ENCODE measurements at places on chromosomes 6 and 20.

GRCh38 chr6:33216117-33216649 lies 7.9 kb downstream of the RING1 start:
- no peaks in the 10 kb centered on the region for H3K36me3 ChIP-seq
- peaks cover 15% of the 10 kb centered on the region for H3K4me1 ChIP-seq
- no peak overlapping the region for H3K4me3 ChIP-seq
- H3K27me3 ChIP-seq: peaks cover 16% of the 10 kb centered on the region
- no peak for DNase-seq

GRCh38 chr20:7383216-7383615 lies 557.0 kb downstream of the HAO1 start:
- H3K27me3 ChIP-seq: no peaks in the 10 kb centered on the region
- no peak for DNase-seq
- H3K4me1 ChIP-seq: no peaks in the 10 kb centered on the region
- no peak overlapping the region for H3K27ac ChIP-seq
- H3K4me3 ChIP-seq: no peak overlapping the region

- DNase-seq: no peak
- H3K4me1 ChIP-seq: peaks cover 12% of the 10 kb centered on the region
- H3K36me3 ChIP-seq: no peaks in the 10 kb centered on the region
- no peak overlapping the region for H3K4me3 ChIP-seq
- no peak overlapping the region for H3K27ac ChIP-seq
Observed at GRCh38 chr6:158516098-158516497, 43.8 kb upstream of the TMEM181 start.

GRCh38 chr20:31747640-31748039 lies 8.6 kb downstream of the TPX2 start:
- H3K4me3 ChIP-seq: no peak overlapping the region
- H3K27ac ChIP-seq: no peak overlapping the region
- no peaks in the 10 kb centered on the region for H3K27me3 ChIP-seq
- H3K36me3 ChIP-seq: no peaks in the 10 kb centered on the region

GRCh38 chr20:16311756-16312155 lies 261.5 kb downstream of the KIF16B start:
- H3K27me3 ChIP-seq: no peaks in the 10 kb centered on the region
- no peaks in the 10 kb centered on the region for H3K4me1 ChIP-seq
- no peak overlapping the region for H3K4me3 ChIP-seq
- no peak for DNase-seq
- no peaks in the 10 kb centered on the region for H3K36me3 ChIP-seq

DNA sequence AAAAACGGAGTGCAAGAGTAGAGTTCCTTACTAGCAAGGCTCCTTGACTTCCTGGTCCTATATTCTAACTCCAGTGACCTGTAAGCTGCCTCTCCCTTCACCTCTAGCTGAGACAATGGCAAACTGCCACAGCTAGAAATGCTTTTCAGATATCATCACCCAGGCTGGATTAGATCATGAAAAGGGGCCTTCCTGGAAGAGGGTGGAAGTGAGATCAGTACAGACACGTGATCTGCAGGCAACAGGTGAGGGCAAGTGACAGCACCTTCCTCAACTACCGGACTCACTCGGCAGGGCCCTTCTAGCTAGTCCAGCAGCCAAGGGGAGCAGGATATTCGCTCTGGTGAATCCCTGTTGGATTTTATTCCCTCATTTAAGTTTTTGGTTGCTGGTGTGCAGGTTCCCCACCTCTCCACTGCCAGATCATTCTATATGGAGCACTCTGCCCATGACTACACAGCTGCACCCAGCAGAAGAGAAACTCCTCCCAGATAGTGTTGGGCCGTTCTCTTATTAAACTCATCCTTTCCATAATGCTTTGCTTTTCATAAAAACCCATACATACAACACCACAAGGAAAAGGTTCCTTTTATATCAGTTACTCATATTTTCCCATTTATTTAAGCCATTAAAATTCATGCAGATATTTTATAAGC lies 26.4 kb upstream of the FAM83C start:
- no peaks in the 10 kb centered on the region for H3K27me3 ChIP-seq
- no peak overlapping the region for H3K4me3 ChIP-seq
- no peaks in the 10 kb centered on the region for H3K36me3 ChIP-seq
- no peaks in the 10 kb centered on the region for H3K4me1 ChIP-seq
- no peak overlapping the region for H3K27ac ChIP-seq
- DNase-seq: no peak

DNA sequence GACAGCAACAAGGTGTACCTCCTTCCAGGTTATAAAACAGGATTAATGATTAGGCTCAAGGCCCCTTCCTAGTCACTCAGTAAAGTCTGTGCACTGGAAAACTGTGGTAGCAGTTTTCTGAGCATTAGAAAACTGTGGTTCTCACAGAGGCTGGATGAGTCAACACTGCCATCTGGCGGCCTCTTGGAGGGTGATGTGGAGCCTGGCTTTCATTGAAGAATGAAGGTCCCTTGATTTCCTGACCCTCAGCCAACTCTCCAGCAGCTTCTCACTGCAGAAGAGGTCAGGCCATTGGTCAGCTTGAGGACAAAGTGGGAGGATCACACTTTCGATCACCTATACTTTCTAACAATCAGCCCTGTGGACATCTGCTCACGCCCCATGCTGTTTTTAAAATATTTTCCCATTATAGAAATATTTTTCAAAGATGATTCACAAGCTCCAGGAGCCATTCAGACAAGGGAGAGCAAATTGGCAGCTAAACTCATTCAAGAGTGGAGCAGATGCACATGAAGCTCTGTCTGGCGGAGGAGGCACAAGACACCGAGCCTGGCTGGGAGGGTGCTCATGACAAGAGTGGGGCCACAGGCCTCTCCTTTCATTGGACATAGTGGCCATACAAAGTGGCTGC lies 23.2 kb downstream of the PSMB1 start:
- H3K4me3 ChIP-seq: no peak overlapping the region
- no peaks in the 10 kb centered on the region for H3K4me1 ChIP-seq
- H3K27me3 ChIP-seq: no peaks in the 10 kb centered on the region
- peaks cover 16% of the 10 kb centered on the region for H3K36me3 ChIP-seq
- peak; percentile 67 for DNase-seq

DNA sequence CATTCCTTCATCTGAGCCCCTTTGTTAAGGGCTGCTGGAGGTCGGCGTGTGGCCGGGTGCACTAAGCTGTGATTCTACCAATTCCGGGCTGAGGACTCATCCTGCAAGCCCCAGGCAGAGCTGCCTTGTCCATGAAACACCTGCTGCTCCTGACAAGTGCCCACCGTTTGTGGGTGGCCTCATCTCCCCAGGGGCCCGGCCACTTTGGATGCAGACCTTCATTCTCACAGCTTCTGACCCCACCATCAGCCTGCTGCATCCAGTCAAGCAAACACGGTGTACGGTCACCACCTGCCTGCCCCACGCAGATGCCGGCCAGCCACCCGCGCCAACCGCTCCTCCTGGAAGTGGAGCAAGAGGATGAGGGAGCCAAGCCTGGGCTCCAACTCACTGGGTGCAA lies 382.7 kb downstream of the THBS2 start:
- H3K4me3 ChIP-seq: no peak overlapping the region
- no peaks in the 10 kb centered on the region for H3K4me1 ChIP-seq
- no peaks in the 10 kb centered on the region for H3K36me3 ChIP-seq
- H3K27ac ChIP-seq: no peak overlapping the region
- H3K27me3 ChIP-seq: no peaks in the 10 kb centered on the region

GRCh38 chr20:18754030-18754652 lies 59.4 kb upstream of the SCP2D1 start:
- no peaks in the 10 kb centered on the region for H3K36me3 ChIP-seq
- H3K4me3 ChIP-seq: no peak overlapping the region

- H3K27ac ChIP-seq: no peak overlapping the region
- no peaks in the 10 kb centered on the region for H3K4me1 ChIP-seq
- no peaks in the 10 kb centered on the region for H3K27me3 ChIP-seq
- no peak overlapping the region for H3K4me3 ChIP-seq
Observed at GRCh38 chr20:51938559-51939258, 136.4 kb upstream of the SALL4 start.

GRCh38 chr6:44415873-44416502 lies 28.5 kb downstream of the CDC5L start:
- H3K4me3 ChIP-seq: no peak overlapping the region
- H3K27me3 ChIP-seq: no peaks in the 10 kb centered on the region

GRCh38 chr6:96649926-96650325 lies 87.0 kb downstream of the FHL5 start:
- H3K27ac ChIP-seq: no peak overlapping the region
- DNase-seq: no peak
- peaks cover 4% of the 10 kb centered on the region for H3K4me1 ChIP-seq
- no peaks in the 10 kb centered on the region for H3K27me3 ChIP-seq

GRCh38 chr6:166957805-166958076 lies 1.4 kb upstream of the RNASET2 start:
- peak overlapping the region; percentile 98 for H3K27ac ChIP-seq
- no peak for DNase-seq
- H3K4me3 ChIP-seq: peak overlapping the region; percentile 79
- H3K4me1 ChIP-seq: peaks cover 53% of the 10 kb centered on the region
- H3K36me3 ChIP-seq: no peaks in the 10 kb centered on the region

DNA sequence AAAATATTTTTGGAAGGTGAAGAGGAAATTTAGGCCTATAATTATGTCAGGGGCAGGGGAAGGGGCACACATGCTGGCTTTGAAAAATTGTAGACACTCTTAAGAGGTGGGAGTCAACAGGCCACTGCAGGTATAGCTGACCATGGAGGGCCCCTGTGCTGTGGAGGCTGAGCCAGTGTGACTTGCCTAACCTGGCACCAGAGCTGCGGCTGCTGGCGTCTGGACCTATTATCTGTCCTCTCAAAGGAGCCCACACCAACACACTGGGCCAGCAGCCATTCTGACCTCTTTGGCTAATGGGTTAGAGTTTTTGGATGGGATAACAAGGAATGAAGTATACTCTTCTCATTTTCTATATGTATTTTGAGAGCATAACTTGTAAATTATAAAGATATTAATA lies 4.5 kb downstream of the GID8 start:
- DNase-seq: no peak
- H3K36me3 ChIP-seq: peaks cover 3% of the 10 kb centered on the region
- no peaks in the 10 kb centered on the region for H3K27me3 ChIP-seq
- H3K4me3 ChIP-seq: no peak overlapping the region
- H3K27ac ChIP-seq: no peak overlapping the region
- peaks cover 12% of the 10 kb centered on the region for H3K4me1 ChIP-seq

DNA sequence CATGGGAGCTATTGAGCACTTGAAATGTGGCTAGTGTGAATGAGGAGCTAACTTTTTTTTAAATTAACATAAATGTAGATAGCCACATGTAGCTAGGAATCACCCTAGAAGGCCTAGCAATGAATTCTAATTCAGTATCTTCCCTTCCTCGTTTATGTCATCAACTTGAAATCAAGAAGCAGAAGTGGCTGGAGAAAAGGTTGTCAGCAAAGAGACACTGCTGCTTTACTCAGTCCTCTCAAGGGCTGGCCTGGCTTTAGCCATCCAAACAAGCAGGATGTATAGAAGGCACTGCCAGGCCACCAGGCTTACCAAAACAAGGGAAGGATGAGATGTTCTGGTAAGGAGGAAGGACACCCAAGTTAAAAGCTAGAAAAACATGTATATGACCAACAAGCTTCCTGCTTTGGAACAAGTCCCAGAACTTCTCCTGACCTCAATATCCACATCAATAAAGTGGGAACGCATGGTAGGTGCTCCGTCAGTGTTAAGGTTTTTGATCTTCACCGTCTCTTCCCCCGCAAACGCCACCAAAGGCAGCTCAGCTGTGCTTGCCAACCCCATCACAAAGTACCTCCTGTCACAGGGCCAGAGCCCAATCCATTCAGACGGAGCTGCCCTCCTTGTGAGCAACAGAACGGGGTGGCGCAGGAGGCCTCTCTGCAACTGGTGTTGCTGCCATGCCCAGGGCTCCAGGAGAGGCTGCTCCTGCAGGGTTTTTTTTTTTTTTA lies 235.8 kb upstream of the RIN2 start:
- no peak overlapping the region for H3K27ac ChIP-seq
- no peak overlapping the region for H3K4me3 ChIP-seq
- DNase-seq: no peak
- no peaks in the 10 kb centered on the region for H3K4me1 ChIP-seq
